ENCODE measurements at places on chromosomes 5 and 9.

GRCh38 chr9:29289365-29289764, 1716.1 kb upstream of the C9orf72 start:
- no peak for DNase-seq

DNA sequence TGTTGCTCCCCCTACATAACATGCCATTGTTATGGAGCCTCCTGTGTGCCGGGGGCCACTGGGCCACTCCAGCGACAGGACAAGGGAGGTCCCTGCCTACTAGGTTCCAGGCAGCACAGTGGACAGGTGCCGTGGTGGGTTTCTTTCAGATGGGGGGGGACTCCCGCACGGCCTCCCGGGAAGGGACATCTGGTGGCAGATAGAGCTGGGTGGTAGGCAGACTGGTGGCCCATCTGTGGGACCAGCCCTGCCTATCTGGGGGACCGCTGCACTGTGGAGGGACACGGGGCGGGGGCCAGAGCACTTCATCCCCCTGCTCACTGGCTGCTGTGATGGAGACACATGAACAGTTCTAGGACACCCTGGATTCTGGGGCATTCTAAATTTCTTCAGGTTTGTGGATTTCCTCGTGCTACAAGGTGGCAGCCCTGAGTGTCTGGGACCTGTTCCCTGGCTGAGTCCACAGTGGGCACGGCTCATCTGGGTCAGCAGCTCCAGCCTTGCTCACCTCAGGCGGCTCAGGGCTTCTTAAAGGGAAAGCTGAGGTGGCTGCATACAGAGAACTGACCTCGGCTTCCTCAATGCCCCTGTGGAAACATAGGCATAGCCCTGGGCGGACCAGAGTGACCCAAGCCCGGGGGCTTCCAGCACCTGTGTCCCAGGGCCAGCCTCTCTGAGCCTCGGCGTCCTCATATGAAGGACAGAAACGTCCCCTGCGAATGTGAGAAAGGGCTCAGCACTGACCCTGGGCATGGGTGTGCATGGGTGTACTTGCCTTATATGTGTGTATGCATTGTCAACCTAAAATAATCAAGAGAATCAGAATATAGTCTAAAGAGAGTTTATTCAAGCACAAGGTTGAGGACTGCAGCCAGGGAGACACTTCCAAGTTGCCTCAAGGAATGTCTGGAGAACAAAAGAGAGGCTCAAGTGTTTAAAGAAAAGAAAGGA, 22.5 kb downstream of the FGD3 start:
- no peak for DNase-seq

DNA sequence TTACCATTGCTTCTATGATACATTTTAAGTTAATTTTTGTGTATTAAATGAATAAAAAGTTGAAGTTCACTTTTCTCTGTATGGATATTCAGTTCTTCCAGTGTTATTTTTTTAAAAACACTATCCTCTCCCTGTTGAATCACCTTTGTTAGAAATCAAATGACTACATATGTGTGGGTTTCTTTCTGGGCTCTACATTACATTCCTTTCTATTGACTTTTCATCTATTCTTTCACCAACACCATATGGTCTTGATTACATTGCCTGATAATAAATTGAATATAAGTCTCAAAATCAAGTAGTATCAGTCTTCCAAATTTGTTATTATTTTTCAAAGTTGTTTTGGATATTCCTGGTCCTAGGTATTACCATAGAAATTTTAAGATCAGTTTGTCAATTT, 7.3 kb upstream of the RASEF start:
- DNase-seq = peak; percentile 73

DNA sequence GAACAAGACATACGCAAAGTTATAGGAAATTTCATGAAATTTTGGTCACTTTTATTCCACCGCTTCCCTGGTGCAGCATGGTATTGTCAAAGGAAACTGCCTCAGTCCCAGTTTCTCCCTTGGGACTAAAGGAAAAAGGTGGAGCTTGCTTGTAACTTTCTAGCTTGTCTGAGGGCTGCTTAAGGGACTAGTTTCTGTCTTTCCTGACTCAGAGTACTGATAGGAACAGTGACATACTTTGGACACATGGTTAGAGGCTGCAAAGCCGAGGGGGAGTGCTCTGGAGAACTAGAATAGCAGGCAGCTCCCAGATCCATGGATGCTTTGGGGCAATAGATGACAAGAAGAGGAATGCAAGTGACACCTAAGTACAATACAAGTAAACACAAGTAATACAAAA, 136.7 kb downstream of the CDC42SE2 start:
- DNase-seq = no peak

DNA sequence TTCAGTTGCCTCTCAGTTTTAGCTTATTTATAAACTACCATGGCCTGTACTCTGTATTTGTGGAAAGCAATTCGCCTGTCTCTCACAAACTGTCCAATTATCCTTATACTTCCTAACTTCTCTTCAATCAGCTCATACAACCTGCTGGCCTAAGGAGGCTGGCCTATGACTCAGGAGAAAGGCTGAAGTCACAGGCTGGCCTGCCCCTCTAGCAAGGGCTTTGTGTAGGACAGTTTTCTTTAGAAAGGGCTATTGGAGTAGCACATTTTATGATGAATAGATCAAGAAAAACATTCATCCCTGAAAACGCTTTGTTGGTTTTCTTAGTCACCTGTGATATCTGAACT, 988.7 kb upstream of the ARRDC3 start:
- DNase-seq = no peak

GRCh38 chr9:35341021-35341420, 148.9 kb upstream of the RUSC2 start:
- DNase-seq = no peak

DNA sequence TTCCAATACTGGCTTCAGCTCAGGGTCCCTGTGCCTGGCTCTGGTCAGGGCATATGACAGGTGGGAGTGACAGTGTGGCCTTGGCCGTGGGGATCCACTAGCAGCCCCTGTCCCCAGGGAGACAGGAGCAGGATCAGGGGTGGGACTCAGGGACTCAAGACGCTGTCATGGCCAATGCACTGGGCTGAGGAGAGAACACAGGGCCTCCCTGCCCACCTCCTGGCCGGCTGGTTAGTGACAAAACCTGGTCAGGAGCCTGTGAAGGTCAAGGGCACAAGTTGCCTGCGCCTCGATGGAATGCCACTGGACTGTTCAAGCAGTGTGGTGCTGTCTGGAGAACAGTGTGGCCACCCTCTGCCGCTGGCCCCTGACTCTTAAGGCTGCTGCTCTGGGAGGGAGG, 86.8 kb downstream of the OLFM1 start:
- DNase-seq = no peak

DNA sequence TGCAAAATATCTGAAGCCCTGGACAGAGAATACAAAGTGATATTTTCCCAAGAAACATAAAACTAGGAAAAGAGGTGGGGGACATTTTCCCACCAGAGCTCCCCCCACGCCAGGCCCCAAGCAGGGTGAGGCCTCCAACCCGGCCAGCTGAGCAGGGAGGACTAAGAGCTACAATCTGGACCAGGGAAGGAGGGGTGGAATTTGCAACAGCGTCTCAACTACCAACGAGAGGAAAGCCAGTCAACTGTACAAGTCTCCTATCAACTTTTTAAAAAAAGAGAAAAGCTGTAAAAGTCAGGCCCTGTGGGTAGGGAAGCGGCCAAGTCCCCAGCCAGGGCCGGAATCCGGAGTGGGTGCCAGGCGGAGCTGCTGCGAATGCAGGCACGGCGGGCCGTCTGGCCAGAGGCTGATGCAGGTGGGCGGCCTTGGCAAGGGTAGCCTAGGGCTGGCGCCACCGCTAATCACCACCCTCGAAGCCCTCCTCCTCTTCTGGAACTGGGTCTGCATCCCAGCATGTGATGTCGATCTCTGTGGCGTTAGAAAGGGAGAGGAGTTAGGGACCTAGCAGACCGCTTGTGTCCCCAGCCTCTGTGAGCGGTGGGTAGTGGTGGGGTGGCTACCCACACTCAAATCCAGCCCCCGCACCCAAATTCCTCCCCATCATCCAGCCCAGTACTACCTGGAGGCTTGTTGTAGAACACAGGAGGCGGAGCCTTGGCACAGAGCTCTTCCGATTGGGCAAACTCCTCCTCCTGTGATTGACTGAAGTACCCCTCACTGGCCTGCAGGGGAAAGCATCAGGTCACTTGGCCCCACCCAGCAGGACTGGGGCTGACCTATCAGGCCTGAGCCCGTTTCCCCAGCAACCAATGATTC, 10.6 kb downstream of the PRR7 start:
- DNase-seq = peak; percentile 96

- no peak for DNase-seq
Measured at GRCh38 chr5:142432961-142433360, 108.1 kb upstream of the SPRY4 start.

DNA sequence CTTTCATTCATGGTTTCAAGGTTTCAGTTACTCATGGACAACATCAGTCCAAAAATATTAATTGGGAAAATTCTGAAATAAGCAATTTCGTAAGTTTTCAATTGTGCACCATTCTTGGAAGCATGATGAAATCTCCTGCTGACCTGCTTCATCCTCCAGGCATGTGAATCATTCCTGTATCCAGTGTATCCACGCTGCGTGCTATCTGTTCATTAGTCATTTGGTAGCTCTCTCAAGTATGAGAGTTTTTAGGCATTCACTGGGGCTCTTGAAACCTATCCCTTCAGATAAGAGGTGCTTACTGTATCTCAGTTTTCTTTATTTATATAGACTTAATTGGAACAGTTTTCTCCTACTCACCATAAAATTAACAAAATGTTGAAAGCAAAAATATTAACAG, 293.0 kb downstream of the CDH12 start:
- peak; percentile 54 for DNase-seq

DNA sequence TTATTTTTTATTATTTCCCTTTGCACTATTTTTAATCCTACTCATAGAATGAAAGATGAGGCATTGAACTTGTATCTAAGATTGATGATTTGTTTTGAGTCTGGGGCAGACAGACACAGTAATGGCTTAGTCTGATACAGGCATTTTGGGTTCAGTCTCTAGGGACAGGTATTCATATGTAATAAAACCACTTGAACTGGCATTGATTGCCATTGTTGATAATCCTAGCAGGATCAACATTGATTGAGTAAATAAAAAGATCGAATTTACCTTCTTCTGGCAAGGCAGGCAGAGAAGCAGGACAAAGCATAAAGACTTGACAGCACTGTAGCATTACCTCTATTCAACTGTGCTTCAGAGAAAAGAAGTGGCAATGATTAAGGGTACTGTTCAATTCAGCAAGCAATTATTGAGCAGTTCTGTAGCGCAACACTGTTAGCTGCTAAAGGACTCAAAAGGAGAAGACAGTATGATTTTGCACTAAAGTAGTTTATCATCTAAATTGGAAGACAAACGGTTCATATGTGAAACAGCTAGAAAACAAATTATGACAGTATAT, 144.4 kb downstream of the COMMD10 start:
- DNase-seq = no peak

All from AG10803 (cell line).